ENCODE measurements at places on chromosomes 4 and X. TPM values are rescaled to one million over a fixed set of nuclear protein-coding genes. Genes with fewer than 3 reads are reported as not detected.

GRCh38 chrX:24333371-24333770 lies 19.5 kb upstream of the SUPT20HL2 start:
- DNase-seq = no peak

GRCh38 chrX:147377728-147378127 lies 534.0 kb upstream of the FMR1 start:
- DNase-seq = no peak

AWAT2 gene
- polyA plus RNA-seq = not detected

DNA sequence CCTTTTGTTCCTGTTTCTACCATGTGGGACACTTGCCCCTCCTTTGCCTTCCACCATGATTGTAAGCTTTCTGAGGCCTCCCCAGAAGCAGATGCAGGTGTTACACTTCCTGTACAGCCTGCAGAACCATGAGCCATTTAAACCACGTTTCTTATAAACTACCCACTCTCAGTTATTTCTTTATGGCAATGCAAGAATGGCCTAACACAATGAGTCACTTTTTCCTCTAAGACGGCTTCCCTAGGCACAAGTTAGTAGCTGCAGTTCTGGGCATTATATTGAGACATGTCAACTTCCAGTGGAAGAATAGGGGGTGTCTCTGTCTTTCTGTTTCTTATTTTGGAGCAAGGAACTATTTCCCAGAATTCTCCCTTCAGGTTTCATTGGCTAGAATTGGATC lies 32.9 kb upstream of the DIPK2B start:
- no peak for DNase-seq

ENOPH1 gene
- 37.0 TPM for polyA plus RNA-seq

DNA sequence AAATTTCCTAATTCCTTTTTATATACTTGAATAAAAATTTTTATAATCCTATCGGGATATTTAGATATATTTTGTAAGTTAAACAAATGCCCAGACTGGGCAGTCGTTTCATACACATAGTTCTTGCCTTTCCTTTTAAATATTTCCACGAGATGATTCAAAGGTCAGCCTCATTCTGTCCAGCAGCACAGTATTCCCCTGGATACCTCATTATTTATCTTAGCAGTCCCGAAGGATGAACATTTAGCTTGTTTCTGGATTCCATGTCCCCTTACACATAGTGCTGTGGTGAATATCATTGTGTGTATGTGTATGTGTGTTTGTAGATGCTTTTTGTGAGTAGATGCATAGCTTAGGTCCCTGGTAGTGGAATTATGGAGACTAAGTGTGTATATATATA lies 38.3 kb downstream of the RAPGEF2 start:
- no peak for DNase-seq

GRCh38 chr4:54004463-54004862 lies 59.9 kb downstream of the CHIC2 start:
- DNase-seq = no peak

GRCh38 chr4:150002561-150002960 lies 75.7 kb upstream of the DCLK2 start:
- DNase-seq = no peak

- DNase-seq = no peak
Observed at GRCh38 chr4:148060264-148061140, 328.6 kb downstream of the ARHGAP10 start.

TEX13D gene
- polyA plus RNA-seq = not detected

- no peak for DNase-seq
Observed at GRCh38 chr4:55330241-55330640, 15.8 kb upstream of the SRD5A3 start.

- DNase-seq = no peak
Observed at GRCh38 chr4:138341739-138342415, 99.7 kb upstream of the SLC7A11 start.

- no peak for DNase-seq
Observed at GRCh38 chrX:96004386-96004785, 680.3 kb upstream of the DIAPH2 start.

DNA sequence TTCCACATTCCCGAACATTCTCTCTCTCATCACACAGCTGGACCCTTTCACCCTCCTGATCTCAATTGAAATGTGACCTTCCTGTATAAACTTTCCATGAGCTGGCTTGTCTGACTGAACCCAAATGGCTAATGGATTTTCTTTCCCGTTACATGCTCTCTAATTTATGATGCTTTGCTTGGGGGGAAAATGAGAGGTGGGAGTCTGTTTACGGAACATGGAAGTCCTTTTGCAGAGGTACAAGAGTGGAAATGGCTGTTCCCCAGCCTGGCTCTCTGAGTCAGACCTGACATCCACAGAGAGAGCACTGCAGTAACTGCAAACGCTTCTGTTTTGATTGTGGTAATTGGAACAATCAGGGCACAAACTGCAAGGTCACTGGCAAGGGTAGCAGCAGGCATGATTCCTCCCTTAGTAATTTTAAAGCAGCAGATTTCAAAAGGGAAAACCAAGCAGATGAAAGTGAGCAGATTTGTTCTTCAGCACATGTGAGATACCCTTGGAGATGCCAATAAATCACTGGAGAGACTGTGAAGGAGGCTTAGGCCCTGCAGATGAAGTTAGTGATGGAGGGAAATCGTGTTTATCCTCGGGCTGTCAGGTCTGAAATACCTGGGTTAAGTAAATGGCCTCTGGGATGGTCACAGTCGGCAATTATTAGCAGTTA lies 83.9 kb downstream of the SNCA start:
- DNase-seq = no peak

DNA sequence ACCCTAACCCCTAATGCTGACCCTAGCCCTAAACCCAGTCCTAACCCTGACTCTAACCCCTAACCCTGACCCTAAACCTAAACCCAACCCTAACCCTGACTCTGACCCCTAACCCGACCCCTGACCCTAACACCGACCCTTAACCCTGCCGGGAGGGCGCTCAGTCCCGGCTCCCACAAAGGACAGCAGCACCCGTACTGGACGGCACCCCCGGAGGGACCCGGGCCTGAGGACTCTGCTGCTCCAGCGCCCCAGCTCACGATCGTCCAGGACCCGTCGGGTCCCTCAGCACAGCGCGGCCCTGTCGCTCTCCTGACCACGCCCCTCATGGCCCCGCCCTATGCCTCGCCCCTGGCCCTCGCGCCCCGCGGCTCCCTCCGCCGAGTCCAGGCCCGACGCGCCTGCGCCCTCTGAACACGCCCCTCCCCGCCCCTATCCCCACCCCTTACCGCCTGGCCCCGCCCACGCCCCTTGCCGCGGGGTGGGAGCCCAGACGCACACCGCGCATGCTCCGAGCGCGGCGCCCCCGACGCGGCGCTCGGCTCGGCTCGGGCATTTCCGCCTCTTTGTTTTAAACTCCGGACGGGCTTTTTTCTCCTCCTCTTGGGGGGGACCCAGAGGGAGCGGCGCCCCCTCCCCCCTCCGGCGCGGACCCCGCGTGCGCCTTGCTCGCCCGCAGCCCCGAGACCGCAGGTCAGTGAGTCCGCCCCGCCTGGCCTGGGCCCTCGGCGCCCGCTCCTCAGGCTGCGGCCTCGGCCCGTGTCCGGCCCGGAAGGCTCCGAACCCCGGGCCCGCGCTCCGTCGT lies at the start of gene PCGF3:
TSS of gene PCGF3 (plus strand) at position 555 of the 805 bp plus-strand sequence. CDS start 27,849 bp downstream, outside the sequence.
- peak; percentile 98 for DNase-seq

GRCh38 chr4:66569228-66569627 lies 898.9 kb upstream of the EPHA5 start:
- no peak for DNase-seq

DCAF4L1 gene
- polyA plus RNA-seq = 0.11 TPM

- no peak for DNase-seq
Observed at GRCh38 chr4:2075171-2075986, 16.3 kb downstream of the NAT8L start.

DNA sequence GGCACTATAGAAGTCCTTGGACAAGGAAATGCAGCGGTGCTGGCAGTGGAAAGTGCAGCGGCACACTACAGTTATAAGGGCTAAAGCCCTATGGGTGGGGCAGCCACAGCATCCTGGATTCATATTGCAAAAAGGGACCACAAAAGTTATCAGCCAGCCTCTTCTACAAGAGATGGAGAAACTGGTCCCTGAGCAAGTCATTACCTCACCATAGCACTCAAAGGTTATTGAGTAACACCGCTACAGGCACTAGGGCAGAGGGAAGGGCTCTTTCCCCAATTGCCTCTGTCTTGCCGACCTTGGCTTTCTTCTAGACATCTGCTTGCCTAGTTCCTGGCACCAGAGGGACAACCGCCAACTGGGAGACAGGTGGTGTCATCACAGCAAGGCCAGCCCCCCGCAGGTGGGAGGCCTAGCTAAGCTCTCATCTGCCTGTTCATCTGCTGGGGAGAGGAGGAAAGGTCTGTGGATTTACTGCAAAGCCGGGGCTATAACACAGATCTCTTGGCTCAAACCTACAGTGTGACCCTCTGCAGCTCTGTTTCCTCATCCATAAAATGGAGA lies 600.0 kb downstream of the BCOR start:
- no peak for DNase-seq

DNA sequence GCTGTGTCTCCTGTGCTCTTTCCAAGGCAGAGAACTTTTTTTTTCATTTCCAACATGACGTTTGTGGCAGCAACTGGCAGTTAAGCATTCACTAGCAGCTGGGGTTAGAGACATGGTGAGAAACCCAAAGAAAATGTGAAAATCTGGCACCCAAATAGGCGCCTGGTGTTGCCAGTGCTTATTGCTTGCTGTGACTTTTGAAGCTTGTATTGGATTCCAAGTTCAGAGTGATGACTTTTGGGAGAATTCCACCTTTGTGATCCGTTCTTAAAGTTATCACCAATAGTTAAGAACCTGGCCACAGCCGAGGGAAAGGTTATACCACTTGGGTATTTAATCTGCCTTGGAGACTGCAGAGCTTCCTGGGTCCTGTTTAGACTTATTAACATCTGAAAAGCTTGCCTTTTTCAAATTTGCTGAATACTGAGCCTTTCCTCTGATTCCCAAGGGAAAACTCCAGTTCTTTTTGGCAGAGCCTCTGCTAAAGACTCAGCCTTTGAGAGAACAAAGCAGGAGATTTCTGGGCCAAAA lies 101.0 kb downstream of the OPHN1 start:
- no peak for DNase-seq

UCHL1 gene
- polyA plus RNA-seq = 15.6 TPM

TMEM255A gene
- 0.04 TPM for polyA plus RNA-seq

- no peak for DNase-seq
Observed at GRCh38 chr4:73068491-73069337, 802 bp downstream of the COX18 start.

- no peak for DNase-seq
Observed at GRCh38 chr4:26365537-26366150, 44.8 kb downstream of the RBPJ start.

GRCh38 chrX:63436865-63437264 lies 85.7 kb upstream of the SPIN4 start:
- DNase-seq = no peak

GRCh38 chrX:12894074-12895030 lies 12.1 kb upstream of the TLR8 start:
- DNase-seq = no peak

GRCh38 chr4:175470131-175470530 lies 341.9 kb downstream of the GPM6A start:
- DNase-seq = no peak

- DNase-seq = no peak
Observed at GRCh38 chr4:8906668-8906970, 35.0 kb upstream of the HMX1 start.

DNA sequence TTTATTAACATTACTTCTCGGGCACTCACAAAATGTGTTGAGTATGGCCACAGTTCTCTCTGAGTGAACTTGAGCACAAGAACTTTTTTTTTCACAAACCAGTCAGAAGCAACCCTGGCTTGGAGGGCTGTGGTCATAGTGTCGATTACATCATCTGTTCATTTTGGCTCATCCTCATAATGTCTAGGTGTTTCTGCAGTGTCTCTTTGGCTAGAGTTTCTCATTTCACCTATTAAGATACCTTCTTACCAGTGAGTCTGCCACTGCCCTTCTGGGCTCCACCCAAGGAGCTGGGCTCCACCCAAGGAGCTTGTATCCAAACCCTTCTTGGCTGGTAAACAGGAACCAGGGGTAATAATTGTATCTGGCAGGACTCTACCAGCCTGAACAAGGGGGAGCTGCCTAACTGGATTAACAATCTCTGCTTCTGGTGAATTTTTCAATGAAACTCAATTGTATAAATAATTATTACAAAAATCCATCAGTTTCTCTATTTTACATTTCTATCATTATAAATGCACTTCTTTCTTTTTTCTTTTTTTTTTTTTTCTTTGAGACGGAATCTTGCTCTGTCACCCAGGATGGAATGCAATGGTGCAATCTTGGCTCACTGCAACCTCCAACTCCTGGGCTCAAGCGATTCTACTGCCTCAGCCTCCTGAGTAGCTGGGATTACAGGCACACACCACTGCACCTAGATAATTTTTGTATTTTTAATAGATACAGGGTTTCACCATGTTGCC lies 667.7 kb upstream of the SLIT2 start:
- no peak for DNase-seq

GRCh38 chr4:6771229-6771671 lies 11.3 kb upstream of the KIAA0232 start:
- peak; percentile 83 for DNase-seq

GRCh38 chr4:138310498-138310897 lies 68.3 kb upstream of the SLC7A11 start:
- DNase-seq = no peak

- DNase-seq = no peak
Observed at GRCh38 chr4:20151436-20151835, 100.3 kb upstream of the SLIT2 start.

DNA sequence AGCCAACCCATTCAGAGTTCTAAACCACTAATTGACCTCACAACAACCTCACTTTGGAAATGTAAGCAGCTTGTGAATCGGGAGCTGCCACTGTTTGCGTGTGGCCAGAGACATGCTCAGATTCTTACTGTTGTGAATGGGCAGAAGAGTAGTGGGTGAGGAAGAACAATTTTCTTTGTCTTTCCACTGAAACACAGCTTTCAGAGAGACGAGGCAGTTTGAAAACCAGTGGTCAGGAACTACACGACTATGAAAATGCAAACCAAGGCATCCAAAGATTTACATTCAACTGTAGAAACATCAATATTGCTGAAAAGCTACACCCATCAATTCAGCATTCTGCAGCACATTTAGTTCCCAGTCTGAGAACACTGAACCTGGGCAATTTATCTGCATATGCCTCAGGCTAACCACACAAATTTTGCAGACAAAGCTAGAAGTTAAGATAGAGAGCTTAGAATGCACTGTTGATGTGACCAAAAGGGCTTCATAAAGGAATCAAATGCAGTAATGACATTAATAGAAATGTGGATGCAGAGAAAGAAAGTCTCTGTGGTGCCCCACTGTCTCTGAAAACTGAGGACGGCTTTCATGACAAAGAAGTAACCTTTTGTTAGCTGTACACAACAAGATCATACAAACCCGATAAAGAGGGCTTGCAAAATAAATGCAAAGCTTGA lies 134.3 kb downstream of the APBB2 start:
- DNase-seq = no peak

SPANXA2 gene
- not detected for polyA plus RNA-seq

- no peak for DNase-seq
Observed at GRCh38 chr4:156829201-156829873, 142.3 kb downstream of the PDGFC start.

- no peak for DNase-seq
Observed at GRCh38 chr4:104531390-104531789, 36.7 kb upstream of the CXXC4 start.

SUPT20HL2 gene
- not detected for polyA plus RNA-seq

GRCh38 chr4:77194366-77194765 lies 37.4 kb downstream of the CCNG2 start:
- DNase-seq = no peak

Data from heart left ventricle (tissue), 16 donors.